Cardiac fibroblast (primary cell): ENCODE measurements at places on chromosomes 3 and 15.
A peak's percentile ranks its signal among the peaks of the same experiment; 100 is the strongest.

DNA sequence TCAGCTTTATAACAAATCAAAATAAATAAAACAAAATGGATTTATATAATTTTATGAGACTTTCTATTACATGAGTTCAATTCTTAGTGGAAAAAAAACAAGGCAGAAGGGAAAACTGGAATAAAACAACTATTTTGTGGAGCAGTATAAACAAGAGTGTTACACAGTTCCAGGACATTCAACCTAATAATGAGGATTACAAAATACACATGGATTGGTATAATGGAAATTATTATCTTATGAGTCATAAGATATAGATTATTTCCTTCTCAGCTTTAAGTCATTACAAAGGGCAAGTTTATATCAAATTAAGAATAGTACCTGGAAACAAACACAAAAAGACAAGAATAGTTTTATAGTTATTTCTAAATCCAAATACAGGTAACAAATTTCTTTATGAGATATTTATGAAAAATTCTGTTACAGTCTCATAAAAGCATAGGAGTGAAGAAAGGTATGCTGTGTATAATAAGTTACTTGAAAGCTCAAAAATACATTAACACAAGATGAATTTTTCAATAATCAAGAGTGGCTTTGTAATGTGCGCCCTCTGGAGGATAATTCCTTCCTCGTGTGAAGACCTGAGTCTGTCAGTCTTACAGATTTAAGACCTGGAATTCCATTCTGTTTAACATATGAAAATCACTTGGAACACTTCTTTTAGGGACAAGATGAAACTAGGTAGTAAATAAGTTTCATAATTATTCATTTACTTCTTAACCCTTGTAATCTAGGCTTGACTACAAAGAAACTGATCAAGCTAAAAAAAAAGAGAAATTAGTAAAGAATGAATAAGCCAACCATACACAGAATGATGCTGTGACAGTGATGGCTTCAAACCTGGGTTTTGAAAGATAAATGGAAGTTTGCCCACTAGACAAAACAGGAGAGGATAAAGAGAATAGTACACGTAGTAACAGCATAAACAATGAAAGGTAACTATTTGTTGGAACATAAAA lies 9.5 kb downstream of the COPS2 start:
- peak; percentile 85 for DNase-seq

DNA sequence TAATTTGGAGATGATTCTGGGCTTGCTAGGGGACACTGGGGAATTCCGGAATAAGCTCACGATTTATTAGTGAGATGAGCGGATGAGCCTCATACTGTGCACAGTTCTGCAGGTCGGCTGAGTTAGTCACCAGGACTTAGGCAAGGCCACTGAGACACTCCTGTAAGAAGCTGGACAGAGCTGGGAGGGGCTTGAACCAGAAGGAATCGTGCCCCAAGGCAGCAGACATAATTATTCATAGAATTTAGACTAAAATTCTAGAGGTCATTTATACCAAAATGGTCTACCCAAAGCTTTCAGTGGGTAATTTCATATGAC lies 121.4 kb downstream of the VGLL4 start:
- DNase-seq = no peak

- DNase-seq = no peak
These were observed 2.6 kb downstream of the TNIK start for GRCh38 chr3:171457607-171458061.

DNA sequence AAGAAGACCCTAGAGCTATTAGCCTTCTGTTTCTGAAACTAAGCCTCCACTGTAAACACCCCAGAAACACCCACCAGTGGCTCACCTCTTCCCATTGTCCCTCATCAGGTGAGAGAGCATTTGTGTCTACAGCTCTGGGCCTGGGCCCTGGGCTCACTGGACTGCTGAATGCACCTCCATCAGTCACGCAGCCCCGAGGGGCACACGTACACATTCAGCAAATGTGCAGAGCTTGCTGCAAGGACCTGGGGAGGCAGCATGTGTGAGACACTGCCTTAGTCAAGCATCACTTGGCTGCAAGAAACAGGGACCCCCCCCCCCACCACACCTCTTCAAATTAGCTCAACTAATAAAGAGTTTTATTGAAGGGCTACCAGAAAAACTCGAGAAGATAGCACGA lies 29.0 kb downstream of the MRPL46 start:
- no peak for DNase-seq
